ENCODE measurements at places on chromosomes 5 and 9.

DNA sequence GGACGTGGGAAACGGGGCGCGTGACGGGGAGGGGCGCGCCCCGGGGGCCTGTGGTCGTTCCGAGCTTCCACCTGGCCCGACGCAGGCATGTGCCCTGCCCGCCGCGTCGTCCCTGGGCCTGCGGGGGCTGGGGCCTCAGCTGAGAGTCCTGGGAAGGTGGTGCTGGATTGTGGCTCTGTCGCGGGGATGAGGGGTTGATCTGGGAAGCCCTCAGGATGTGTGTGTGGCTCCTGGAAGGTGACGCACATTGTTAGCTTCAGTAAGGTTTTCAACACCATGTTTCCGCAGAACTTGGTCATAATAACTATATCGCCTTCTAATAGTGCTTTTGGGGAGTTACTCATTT lies 589.1 kb downstream of the MTRR start:
- no peak for DNase-seq

DNA sequence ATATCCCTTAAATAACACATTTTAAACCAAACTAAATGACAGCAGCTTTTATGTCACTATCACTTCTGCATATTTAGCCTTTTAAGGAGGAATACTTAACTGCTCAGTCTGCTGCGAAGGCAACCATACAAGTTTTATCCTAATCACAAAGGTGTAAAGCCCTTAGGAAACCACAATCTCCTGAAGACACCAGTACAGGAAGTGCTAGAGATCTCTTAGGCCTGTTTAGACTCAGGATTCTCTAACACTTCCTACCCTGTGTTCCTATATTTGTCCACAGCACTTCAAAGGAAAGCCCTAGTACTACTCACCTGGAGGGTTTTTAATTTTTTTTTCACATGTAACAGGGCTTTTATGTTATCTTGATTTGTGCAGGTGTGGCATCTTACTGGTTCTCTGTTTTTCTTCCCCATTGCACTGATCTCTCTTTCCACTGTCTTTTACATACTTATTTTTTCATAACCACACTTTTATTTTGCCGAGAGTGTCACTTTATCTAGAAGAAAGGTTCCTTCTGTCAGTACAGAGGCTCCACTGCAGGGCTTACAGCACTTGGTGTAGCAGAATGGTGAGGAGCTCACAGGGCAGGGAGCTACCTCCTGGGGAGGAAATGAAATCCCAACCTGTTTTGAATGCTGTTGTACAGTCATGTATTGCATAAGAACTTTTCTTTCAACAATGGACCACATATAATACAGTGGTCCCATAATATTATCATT lies 1060.6 kb upstream of the ACO1 start:
- DNase-seq = no peak

DNA sequence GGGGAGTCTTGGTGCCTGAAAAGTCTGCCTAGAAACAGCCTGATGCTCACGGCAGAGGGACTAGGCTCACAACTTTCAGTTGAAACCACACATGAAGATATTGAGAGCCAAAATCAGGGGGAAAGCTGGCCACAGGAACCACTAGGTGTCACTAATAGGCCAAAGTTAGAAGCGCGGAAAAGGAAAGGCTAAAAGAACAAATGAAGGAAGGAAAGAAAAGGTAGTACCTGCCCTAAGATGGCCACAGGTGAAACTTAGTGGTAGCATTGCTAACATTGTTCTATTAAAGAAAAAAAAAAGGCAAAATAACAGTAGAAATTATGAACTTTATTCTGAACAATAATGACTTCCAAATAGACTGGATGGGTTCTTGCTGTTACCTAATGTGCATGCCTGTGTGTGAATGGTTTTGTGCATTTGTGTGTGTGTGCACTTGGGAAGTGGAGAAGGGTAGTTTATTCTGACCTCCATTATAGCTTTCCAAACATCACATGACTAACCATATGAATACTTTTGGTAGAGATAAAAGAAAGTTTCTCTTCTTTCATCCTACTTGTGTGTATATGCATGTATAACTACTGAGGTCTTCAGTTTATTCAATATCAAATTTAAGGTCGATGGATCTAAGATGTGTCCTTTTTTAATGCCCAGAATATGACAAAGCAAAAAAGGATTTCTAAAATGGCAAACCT lies 2.1 kb upstream of the RFESD start:
- DNase-seq = no peak

DNA sequence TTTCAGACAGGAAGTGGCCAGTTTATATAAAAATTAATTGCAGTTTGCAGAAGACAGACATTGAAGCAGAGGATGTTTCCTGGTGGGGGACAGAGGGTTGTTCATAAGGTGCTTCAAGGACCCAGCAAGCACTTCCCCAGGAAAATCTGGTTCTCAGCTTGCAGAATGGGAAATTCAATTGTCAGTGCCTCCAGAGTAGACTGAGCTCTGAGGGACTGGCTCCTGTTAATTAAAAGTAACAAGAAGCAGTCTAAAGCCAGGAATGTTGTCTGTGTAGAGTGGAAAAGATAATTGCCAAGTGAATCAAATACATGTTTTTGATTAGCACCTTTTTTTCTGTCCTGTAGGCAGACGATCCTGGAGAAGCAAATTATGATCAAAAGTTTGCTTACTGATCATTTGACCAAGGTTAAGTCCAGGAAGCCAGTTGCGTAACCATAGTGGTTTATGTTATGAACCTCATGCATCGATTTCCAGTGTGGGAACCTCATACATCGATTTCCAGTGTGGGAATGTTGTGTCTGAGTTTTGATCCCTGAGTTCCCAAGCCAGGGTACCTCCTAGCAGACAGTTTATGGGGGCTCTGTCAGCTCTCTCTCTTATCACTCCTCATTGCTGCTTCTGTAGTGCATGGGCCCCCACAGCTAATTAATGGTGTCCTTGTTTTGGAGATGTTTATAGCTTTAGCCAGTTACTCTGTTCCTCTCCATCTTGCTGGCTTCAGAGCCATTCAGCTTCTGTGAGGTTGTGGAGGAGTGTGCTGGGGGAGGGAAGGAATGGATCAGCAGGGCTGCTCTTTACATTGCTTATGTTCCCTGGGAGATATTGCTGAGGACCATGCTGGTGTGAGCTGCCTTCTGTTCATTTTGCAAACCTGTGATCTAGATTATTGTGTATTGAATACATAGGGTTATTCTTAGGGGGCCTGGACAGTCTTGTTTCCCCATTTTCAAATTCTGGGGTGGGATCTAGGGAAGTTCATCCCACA lies 17.1 kb downstream of the MSANTD3 start:
- DNase-seq = no peak

DNA sequence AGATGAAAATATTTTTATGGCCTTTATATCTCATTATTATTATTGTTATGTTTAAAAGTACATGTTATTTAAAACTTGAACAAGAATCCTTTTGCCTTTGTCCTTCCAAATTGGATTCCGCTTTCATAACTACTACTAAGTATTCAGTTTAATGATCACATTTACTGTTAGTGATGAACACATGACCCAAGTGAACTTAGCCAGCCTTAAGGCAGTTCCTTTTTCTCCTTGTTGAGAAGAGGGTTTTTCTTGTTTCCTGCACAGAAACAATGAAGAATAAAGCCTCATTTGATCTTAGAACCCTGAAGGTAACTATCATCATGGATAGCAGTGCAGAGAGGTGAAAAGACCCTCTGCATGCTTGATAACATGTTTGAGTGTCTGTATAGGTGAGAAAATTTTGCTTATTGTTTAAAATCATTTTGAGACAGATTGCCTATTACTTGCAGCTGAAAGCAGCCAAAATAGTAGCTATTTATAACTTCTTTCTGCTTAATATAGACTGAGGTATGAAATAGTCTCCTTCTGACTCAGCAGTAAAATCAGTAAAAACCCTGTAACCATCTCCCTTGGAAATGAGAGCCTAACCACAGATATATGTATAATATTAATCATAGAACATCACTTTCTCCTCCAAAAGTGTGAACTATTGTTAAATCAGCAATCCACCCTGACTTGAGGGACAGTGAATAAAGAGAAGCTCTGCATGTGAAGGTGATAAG lies 266.2 kb downstream of the SPATA31D1 start:
- no peak for DNase-seq

DNA sequence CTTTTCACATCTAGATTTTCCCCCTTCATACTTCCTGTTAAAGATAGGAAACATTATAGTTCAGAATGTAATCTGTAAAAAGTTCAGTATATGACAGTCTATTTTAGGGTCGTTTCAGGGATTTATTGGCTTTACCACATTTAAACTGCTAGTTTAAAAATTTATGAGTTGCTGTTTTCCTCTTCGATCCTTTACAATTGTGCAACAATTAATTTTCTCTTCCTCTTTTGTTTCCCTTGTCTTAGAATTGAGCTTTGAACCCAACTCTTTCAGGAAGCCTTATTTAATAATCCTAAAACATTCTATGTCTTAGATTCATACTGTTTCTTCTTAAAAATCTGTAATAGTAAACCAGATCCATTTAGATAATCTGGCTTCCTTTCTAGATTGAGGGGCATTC lies 16.4 kb downstream of the ZSWIM6 start:
- no peak for DNase-seq

DNA sequence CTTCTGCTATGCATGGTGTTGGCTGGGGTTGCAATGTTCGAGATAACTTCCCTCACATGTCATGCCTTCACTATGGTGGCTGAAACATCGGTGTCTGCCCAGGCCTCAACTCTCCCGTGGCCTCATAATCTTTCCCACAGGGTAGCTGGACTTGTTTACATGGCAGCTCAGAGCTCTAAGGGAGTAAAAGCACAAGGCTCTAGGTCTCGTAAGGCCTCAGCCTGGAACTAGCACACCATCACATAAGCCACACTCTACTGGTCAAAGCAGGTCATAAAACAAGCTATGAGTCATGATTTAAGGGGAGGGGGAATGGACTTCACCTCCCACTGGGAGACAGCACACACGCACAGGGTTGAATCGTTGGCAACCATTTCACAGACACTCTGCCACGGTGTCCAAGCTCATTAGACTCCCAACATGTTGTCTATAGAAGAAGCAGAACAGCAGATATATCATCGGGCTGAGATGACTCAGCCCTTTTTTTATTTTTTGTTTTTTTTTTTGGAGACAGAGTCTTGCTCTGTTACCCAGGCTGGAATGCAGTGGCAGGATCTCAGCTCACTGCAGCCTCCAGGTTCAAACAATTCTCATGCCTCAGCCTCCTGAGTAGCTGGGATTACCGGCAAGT lies 66.8 kb upstream of the IL17B start:
- no peak for DNase-seq

GRCh38 chr5:72115296-72115695 lies 8.0 kb downstream of the MAP1B start:
- DNase-seq = no peak

DNA sequence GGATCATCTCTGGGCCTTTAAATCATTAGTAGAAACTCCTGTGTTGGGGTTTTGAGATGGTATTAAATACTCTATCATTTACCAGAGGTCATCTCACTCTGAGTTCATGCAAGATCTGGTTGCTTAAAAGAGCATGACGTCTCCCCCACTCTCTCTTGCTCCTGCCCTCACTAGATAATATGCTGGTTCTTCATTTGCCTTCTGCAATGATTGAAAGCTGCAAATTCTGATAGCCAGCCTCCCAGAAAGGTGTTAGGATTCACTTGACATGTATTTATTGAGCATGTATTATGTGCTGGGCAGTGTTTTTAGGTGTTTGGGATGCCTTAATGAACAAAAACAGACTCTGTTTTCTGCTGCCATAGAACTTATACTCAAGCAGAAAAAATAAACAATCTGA lies 41.2 kb downstream of the EGFLAM start:
- DNase-seq = no peak

- no peak for DNase-seq
Observed at GRCh38 chr9:34499076-34499475, 23.7 kb downstream of the ENHO start.

DNA sequence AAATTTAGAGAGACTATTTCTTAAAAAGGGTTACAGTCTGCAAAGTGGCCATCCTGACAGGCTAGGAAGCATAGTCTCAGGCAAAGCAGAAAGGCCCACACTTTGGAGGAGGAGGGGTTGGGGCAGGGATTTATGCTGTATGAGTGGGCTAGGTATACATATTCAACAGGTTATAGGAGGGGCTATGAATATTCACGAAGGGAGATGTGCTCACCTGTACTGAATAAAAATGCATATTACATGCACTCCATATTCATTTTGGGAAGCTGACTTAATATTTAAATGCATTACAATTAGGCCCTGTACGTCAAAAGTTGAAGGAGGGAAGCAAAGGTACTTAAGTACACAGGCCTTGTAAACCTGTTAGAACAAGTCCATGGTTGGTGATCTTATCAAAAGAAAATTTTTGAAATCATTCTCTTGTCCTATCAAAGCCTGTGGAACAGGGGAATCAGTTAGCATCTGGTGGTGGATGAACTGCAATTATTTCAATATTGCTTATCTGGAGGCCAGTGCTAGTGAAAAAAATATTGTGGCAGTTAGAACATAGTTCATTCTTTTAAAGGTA lies 1.6 kb downstream of the CENPP start:
- DNase-seq = no peak

GRCh38 chr5:17413691-17414090 lies 84.3 kb upstream of the TAF11L2 start:
- no peak for DNase-seq

- DNase-seq = no peak
Observed at GRCh38 chr9:130805510-130806326, 29.3 kb upstream of the ABL1 start.

- no peak for DNase-seq
Observed at GRCh38 chr9:4443439-4443838, 46.8 kb upstream of the SLC1A1 start.

DNA sequence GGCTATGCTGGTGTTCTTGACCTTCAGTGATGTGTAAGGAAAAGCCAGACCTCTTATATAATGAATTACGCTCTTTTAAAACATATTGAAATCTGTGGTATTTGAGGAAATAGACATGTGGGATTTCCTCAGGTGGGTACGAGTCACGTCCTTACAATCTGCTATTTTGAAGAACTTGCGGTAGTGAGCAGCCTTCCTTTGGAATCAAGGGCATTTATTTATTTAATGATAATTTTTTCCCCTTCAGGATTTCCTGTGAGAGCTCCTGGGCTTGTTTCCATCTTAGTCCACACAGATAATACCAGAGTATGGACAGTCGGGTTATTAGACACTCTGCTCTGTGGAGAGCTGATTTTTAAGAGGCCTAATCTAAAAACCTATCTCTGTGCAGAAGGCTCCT lies 167.9 kb downstream of the ARHGEF28 start:
- DNase-seq = no peak

DNA sequence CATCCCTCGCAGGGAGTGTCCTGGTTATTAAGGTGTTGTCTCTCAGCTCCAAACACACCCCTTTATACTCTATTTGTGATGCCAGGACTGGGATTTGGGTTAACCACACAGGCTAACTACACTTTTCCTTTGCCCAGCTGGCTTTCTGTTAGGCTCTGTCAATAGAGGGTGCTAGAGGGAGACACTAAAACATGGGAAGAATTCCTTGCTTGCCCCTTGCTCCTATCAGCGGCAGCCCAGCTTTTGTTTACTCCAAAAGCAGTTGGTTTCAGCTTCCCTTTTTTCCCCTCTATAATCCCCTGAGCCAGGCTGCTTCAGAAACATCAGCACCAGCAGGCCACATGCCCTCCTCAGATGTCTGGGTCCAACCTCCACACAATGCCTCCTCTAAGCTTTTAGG lies 297.1 kb downstream of the KCTD16 start:
- DNase-seq = no peak

All from activated gamma-delta T cell (primary cell).